ENCODE measurements at places on chromosomes 2 and 18. TPM values are rescaled to one million over a fixed set of nuclear protein-coding genes. Genes with fewer than 3 reads are reported as not detected.

The GALNT5 gene
- total RNA-seq, result not detected

The NT5DC4 gene
- total RNA-seq, result not detected

The SIX3 gene
- total RNA-seq, result not detected

The IGFBP5 gene
- not detected for total RNA-seq

The PLGLB2 gene
- total RNA-seq, result 3.6 TPM

The ALK gene
- not detected for total RNA-seq

The CYTIP gene
- total RNA-seq, result 294 TPM

The ASXL3 gene
- total RNA-seq, result not detected

The TNFRSF11A gene
- 1.2 TPM for total RNA-seq

The AQP12A gene
- total RNA-seq, result not detected

The GPATCH11 gene
- 7.7 TPM for total RNA-seq

The ONECUT2 gene
- total RNA-seq, result not detected

The SLC30A3 gene
- total RNA-seq, result not detected

The RAB31 gene
- total RNA-seq, result 15.6 TPM

The TBR1 gene
- total RNA-seq, result not detected

The CHRND gene
- not detected for total RNA-seq

The HOXD3 gene
- not detected for total RNA-seq

The GAREM1 gene
- total RNA-seq, result 0.10 TPM

The NR4A2 gene
- 213 TPM for total RNA-seq

The DPP10 gene
- total RNA-seq, result not detected

The NEUROD1 gene
- total RNA-seq, result not detected

The SMPD4 gene
- 83.3 TPM for total RNA-seq

The CREB1 gene
- total RNA-seq, result 73.7 TPM

The CD226 gene
- total RNA-seq, result 106 TPM

The ZBTB7C gene
- total RNA-seq, result not detected

The VWA3B gene
- not detected for total RNA-seq

The ITM2C gene
- 18.6 TPM for total RNA-seq

The RRM2 gene
- total RNA-seq, result 0.32 TPM

The SLC11A1 gene
- 2.7 TPM for total RNA-seq

The STRN gene
- total RNA-seq, result 29.2 TPM

The FZD7 gene
- total RNA-seq, result 0.30 TPM

The ATP6V1B1 gene
- total RNA-seq, result not detected

The IDH1 gene
- 5.8 TPM for total RNA-seq

The CCDC150 gene
- total RNA-seq, result 1.7 TPM

The CYRIA gene
- total RNA-seq, result 2.4 TPM

The ARHGAP15 gene
- total RNA-seq, result 309 TPM

The MAPK4 gene
- not detected for total RNA-seq

The RTP5 gene
- total RNA-seq, result not detected

The SCYGR4 gene
- not detected for total RNA-seq

The CNTNAP5 gene
- total RNA-seq, result not detected

The TXNL4A gene
- 75.2 TPM for total RNA-seq

The BOK gene
- total RNA-seq, result not detected

The ANKAR gene
- 8.0 TPM for total RNA-seq

The TCF23 gene
- total RNA-seq, result not detected

Data from T-helper 17 cell (primary cell).